Right ventricle myocardium inferior (tissue), 1 donor: ENCODE measurements at places on chromosomes 4 and X. TPM values are rescaled to one million over a fixed set of nuclear protein-coding genes. Genes with fewer than 3 reads are reported as not detected.

The SPIN2A gene
- 0.22 TPM for total RNA-seq

The CT45A8 gene
- not detected for total RNA-seq

The ADGRG4 gene
- total RNA-seq, result not detected

The OPN1MW2 gene
- not detected for total RNA-seq

The IL2 gene
- not detected for total RNA-seq

The HTT gene
- 24.2 TPM for total RNA-seq

The CT55 gene
- total RNA-seq, result not detected

The CSN1S1 gene
- not detected for total RNA-seq

The GUCY1A1 gene
- 88.4 TPM for total RNA-seq

The GALNTL6 gene
- total RNA-seq, result not detected

The IL15 gene
- total RNA-seq, result 1.6 TPM

The TMSB15C gene
- 0.19 TPM for total RNA-seq

The PLK4 gene
- total RNA-seq, result 1.1 TPM

The ABCG2 gene
- 1.0 TPM for total RNA-seq

The TLR10 gene
- total RNA-seq, result not detected

The FGA gene
- not detected for total RNA-seq

The SCOC gene
- total RNA-seq, result 75.3 TPM

The PROM1 gene
- total RNA-seq, result 3.5 TPM
